Inflammatory macrophage treated with lipopolysaccharide for 1 hour (primary cell): ENCODE measurements at places on chromosomes 2 and 18.
A peak's percentile ranks its signal among the peaks of the same experiment; 100 is the strongest.

GRCh38 chr2:173766537-173767289, 198.5 kb downstream of the SP3 start:
- DNase-seq: no peak

DNA sequence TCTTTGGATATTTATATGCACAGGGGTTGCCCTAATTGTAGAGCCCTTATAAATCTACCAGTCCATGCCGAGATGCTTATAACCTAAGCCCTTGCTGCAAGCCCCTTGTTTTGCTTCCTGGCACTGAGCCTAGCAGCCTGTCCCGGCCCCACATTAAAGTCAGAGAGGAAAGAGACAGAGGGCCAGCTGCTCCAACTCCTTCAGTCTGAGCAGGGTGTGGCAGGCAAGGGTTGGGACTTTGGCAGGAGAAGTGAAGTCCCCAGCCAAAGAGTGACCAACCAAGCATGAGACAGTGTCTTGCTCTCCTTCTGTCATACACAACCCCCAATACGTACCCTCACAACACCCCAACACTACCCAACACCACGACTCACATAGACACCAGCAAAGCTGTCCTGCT, 54.7 kb upstream of the FZD7 start:
- DNase-seq: no peak

GRCh38 chr2:235238537-235238936, 255.3 kb upstream of the AGAP1 start:
- DNase-seq: no peak

DNA sequence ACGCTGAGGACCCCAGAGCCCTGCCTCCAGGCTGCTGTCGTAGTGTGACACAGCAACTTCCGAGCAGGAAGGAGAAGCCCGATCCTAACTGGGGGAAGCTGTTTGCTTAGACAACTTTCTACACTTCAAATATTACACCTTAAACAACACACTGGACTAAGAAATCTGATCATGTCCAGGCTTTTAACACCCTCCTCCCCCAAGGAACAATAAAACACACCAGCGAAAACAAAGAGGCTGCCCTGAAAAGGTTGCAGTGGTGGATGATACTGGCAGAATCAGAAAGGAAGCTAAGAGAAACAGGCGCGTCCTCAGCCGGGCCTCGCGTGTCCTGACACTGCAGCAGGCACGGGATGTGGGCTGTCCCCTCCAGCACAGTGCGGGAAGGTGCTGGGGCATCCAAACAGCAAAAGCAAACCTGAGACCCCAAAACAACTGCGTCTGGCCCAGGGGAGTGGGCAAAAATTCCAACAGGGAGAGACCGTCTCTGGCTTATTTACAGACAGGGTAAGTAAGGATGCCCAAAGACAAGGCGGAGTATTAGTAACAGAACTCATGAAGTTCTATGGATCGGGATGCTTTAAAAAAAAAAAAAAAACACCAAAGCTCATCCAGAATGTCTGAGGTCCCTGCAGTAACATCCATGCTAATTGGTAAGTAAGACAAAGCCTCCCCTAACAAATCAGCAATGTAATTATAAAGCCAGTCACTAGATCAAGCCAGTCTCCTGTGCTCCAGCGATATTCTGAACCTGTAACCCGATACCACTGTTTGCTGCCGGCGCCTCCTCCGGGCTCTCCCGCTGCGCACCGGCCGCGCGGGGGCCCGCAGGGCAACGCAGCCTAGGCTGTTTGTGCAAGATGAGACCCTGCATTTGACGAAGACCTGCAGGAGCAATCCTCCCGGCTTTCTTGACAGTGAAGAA, 9.0 kb downstream of the SERTAD2 start:
- peak; percentile 74 for DNase-seq

DNA sequence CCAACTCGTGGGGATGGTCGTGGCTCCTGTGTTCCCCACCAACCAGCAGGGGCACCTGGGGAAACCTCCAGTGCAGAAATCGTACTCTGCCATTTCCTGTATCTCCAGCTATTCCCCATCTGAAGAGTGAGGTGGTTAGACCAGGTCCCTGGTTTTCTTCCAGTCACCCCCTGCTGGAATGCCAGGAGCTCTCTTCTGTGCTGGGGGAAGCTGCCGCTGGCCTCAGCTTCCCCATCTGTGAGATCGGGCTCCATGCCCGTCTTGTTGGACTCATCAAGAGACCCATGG, 119.7 kb downstream of the INHBB start:
- no peak for DNase-seq

GRCh38 chr2:168635065-168635577, 167.3 kb upstream of the NOSTRIN start:
- peak; percentile 18 for DNase-seq

DNA sequence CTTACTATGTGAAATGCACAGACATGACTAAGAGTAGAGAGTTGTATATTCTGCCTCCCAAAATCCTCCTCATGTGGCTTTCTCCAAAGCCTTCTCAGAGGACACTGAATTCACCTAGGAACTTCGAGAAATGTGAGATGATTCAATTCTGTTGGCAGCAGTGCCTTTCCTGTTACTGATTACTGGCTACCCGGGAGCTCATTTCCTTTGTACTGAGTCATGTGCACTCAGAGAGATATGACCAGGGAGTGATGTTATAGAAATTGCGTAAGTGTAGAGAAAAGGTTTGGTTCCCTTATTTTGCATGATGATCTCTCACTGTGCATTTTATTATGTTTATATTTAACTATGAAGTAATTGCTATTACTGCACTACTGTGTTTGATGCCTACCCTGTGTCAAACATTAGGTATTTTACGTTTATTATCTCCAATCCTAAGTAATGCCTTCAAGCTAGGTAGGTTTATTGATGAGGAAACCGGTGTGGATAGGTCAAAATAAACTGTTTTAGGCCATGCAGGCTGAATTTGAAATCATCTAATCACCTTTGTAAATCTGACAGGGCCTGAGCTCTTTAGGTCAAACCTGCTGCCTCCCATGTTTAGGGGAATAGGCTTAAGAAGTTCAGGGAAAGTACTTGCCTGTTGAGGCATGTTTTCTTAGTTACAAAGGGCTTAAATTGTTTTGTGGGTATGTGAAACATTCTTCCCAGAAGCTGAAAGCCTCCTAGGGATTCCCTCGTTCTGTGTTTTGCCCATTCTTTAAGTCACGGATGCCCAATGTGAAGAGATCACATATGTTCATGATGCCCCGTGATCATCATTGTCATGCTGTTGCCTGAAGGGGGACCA, 86.8 kb downstream of the FMNL2 start:
- DNase-seq: peak; percentile 97

DNA sequence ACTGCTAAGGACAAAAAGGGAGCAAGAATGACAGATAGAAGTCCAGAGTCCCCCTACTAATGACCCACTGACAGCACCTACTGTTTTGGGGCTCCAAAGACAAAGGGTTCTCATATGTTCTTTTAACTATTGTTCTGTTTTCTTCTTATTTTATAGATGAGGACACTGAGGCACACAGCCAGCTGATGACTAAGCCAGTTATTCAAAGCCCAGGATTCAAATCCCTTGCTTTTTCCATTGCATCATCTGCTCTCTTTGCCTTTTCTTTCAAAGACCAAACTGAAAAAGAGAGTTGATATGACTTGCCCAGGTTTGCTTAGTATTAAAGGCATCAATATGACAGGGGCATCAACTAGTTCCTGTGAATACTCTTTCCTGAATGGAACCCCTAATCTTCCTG, 299.8 kb downstream of the LRATD1 start:
- DNase-seq: no peak

DNA sequence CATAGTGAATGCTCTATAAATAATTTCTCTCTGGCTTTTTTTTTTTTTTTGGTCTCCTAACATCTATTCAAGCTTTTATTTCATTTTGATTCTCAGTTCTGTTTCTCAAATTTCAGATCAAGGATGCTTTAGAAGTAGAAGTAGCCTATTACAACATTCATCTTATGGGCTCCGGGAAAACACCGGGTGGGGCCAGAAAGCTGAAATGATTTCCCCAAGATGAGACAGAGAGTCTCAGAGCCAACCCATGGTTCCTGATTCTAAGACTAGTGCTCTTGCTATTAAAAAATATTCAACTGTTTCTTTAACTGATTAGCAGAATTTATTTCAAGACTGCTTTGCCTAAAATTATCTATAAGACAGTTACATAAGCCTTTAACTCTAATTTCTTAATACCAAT, 147.2 kb upstream of the CCDC68 start:
- DNase-seq: no peak

DNA sequence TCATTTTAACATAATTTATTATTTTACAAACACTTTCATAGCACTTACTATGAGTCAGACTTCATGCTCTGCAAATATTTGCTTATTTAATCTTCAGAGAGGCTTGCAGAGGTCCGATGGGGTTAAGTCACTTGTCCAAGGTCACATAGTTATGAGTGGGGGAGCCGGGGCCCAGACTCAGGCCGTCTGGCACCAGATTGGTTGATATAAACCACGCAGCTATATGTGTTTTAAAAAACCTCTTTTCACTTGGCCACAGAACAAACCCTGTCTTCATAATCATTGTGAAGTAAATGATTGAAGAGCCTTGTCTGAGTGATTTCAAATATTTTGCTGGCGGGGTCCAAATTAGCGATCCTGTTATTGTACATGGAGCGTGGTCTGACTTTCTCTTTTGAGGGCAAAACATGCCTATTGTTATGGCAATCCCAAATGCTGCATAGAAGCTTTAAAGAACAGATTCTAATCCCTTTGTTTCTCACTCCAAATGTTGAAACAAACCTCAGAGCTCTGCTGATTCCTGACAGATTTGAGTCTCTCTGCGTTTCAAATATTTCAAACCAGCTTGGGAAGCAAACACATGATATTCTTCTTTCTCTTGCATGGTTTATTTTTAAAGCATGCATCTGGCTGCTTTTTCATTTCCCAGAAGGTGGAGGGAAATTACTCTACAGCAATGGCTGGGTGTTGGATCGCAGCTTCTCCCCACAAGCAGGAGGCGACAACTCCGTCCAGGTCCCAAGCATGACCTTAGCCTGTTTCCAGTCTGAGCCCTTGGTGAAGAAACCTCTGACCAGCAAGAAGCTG, 142.4 kb downstream of the DDX1 start:
- no peak for DNase-seq

GRCh38 chr2:165594231-165594934, 124.9 kb downstream of the CSRNP3 start:
- DNase-seq: no peak

DNA sequence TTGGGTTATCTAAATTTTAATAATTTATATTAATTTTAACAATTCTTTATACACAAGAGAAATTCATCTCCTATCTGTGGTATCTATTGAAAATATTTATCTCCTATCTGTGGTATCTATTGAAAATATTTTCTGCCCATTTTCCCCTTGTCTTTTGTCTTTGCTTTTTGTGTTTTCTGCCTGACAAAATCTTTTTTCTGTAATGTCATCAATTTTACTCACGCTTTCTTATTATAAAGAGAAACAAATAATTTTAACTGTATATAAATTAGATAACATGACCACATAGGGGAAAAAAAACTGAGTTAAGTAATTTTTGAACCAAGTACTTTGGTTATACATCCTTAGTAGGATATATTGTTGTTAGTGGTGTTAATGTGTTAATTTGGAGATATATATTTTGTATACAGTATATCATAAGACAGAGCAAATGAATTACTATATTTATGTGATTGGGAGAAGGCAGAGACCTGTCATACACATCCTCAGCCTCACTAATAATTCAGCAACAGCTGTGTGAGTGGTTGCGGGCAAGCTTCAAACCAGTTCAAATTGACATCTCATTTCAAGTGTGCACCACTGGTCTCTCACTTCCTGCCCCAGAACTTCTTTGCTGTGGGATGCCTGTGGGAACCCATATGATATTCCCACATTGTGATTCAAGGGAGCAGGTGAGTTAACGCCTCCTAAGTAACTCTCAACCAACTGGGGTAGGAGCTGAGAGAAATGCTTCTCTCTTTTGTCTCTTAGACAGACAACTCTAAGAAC, 292.4 kb downstream of the SP3 start:
- no peak for DNase-seq

GRCh38 chr18:76499637-76500340, 4.7 kb upstream of the ZNF516 start:
- peak; percentile 77 for DNase-seq

DNA sequence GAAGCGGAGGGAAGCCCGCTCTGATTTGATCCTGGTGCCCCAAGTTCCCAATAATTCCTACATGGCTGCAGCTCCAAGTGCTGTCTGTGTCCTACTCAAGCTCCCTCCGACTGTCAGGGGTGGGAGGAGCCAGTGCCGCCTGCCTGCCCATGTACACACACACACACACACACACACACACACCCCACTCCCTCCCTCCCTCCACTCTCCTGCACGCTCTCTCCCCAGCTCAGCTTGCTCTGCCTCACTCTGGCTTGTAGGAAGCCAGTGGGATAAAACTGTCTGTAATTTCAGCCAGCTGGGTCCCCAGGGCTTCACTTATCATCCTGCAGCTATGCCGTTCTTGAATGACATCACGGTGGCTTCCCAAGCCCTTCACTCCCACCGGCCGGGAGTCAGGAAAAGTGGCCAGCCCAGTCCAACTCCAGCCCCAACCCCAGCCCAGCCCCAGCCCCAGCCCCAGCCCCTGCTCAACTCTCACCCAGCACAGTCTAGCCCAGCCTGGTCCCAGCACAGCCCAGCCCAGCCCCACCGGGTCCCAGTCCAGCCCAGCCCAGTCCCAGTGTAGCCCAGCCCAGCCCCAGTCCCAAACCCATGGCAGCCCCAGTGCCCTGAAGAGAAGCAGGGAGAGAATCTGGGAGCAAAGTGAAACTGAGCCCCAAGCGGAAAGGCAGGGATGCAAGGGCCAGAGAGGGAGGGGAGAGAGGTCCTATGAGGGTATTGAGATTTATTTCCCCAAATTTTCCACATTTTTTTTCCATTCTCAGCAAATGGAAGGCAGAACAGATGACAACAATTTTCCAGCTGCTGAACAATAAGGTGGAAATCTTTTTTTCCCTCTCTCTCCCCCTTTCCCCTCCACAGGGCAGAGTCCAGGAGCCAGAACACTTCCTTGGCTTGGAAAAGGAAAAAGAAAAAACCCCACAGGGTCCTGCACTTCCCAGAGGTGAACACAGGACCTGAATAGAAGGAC, 144.0 kb downstream of the TNS1 start:
- DNase-seq: no peak

DNA sequence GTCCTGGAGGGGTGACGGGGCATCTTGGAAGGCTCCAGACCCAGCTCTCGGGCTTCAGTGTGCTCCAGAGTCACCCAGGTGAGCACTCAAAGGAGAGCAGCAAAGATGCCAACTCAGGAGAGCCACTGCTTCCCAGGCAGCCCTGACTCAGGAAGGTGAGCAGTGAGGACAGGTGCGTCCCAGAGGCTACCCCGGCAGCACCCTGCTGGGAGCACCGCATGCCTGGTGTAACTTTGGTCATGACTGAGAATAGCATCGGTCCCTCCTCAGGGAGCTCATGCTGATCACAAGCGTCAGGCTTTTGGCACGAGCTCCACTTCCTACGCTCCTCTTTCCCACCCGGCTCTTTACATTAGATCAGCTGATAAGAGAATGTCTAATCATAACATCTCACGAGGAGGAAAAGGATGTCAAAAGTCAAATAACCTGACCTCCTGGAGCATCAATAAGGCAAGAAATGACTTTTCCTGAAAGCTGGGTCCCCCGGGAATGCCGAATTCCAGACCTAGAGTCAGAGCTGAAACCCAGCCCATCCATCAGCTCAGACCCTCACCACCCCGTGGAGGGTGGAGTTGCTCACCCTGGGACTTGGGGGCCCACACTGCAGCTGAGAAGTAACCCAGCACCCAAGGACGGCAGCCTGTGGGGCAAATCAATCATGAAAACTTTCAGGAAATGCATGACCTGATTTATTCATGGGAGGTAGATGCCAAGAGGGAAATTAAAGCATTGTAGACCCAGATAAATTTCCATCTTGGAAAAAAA, 248.8 kb downstream of the ACKR3 start:
- no peak for DNase-seq
